ENCODE measurements at places on chromosomes 1 and 21.

DNA sequence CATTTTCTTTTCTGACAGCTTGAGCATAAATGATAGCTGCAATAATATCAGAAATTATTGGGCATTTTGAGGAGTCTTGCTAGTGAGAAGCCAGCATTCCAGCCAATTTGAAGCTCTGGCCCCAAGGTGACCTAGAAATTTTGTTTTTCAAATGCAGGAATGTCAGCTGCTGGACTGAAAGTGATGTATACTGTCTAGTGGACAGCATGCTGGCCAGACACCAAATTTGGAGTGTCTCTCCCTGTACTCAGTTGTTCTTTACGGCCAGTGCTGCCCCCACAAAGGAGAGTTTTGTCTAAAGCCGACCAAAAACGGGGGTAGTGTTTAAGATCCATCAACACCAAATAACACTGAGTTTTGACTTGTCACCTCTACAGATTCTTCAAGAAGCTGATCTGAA is 5.2 kb downstream of the RGS7 start:
- no peak for DNase-seq

DNA sequence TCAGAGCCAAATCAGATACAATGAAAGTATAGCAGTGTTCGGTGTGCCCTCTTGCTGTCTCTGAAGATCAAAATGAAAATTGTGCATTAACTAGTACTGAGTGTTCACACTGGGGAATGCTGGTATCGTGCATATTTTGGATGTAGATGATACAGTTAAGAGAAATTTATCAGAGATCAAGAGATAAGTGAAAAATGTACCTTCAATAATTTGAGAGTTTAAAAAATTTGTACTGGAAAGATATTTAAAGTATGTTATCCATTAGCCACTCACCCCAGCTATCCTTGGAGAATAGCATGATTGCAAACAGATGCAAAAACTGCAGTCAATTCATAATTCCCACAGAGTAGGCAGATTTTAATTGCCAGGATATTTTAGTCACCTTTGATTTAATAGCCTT is 56.4 kb downstream of the GREM2 start:
- DNase-seq = no peak

DNA sequence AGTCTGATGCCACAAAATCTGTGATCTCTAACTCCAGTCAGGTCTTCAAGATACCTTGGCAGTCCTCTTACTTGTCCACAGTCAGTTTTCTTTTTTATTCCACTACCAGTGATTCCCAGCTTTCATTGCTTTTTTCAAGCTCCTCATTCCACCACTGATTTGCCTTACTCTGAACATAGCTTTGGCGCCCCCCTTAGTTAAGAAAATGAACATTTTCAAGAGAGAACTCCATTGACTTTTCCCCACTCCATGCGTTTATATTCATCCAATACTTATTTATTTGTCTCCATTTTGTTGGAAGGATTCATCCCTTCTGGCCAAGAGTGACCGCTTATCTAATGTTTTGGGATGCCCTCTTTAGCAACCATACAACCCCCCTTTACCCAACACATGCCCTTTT is 33.9 kb upstream of the IPO9 start:
- DNase-seq = no peak

- no peak for DNase-seq
Observed at GRCh38 chr1:150808121-150808520, at the start of gene CTSK. Gene CTSK, minus strand, starts transcription at chr1:150808260. Its CDS starts 1,455 bp downstream, at chr1:150806805.

GRCh38 chr1:201562659-201563405 is 23.9 kb downstream of the NAV1 start:
- DNase-seq = no peak

DNA sequence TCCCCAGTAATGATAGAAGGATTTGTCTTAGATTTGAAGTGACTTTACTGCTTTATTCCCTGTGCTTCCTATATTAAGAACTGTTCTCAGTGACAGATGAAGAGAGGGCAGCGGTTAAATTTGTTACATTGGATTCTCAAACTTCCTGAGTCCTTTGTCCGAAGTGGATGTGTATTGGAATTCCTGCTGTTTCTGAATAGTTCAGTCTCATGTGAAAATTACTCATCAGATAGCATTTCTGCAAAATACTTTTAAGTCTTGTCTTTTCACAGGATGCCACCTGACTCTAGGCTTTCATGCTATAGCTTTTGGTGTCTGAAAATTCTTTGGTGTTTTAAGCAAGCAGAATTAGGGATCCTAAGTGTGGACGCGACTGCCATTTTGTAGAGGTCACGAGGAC is 83.6 kb downstream of the PRDM2 start:
- no peak for DNase-seq

GRCh38 chr1:8925406-8925805 is 20.3 kb upstream of the CA6 start:
- DNase-seq = no peak

GRCh38 chr1:23527900-23528249 is 3.2 kb downstream of the E2F2 start:
- DNase-seq = no peak

GRCh38 chr1:31881688-31882000 is 56.5 kb downstream of the PTP4A2 start:
- DNase-seq = no peak

DNA sequence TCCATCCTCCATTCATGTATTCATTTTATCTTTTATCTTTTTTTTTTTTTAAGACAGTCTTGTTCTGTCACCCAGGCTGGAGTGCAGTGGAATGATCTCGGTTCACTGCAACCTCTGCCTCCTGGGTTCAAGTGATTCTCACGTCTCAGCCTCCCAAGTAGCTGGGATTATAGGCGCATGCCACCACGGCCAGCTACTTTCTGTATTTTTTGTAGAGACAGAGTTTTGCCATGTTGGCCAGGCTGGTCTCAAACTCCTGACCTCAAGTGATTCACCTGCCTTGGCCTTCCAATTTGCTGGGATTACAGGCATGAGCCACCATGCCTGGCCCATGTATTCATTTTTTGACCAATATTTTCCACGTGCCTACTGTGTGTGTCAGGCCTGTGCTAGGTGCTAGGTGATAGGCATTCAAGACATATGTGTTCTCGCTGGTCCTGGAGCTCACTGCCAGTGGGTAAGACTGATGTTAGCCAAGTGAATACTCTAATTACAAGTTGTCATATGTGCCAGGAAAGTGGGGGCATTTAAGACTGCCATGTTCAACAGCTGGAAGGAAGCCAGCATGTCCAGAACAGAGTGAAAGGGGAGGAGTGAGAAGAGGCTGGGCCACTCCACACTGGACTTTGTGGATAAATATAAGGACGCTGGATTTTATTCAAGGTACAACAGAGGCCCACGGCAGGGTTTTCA is 5.3 kb upstream of the CELSR2 start:
- DNase-seq = no peak

- DNase-seq = no peak
Observed at GRCh38 chr1:200818248-200818647, 54.5 kb upstream of the GPR25 start.

DNA sequence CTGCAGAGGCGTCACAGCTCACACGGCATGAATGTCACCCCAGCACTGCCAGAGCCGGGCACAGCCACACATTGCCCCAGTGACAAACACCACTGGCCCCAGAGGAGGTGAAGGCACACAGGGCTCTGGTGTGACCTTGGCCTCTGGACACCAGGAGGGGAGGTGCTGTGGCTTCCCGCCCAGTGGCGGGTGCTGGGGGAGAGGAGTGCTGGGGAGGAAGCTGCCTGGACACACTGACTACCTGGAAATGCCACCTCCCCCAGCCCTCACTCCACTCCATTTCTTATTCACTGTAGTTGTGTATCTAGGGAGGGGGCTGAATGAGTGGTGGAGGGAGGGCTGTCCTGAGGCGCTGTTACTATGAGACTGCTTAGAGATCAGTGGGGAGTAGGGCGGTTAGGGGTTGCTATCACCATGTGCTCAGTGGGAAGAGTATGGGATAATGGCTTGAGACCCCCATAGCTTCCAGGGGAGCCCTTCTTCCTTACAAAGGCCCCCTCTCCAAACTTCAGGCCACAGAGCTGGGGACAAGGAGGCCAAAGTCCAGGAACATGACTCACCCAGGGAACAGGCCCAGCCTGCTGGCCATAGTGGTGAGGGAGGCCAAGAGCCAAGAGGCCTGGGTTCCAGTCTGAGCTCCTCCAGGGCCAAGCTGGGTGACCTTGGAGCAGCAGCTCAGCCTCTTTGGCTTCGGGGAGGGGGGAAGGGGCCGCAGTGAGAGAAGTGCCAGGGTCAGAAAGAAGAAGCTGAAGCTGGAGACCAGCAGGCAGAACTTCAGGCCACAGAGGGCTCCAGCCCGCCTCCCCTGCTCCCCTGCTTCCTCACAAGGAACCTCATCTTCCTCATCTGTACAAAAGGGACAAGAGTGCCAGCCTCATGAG is 40.1 kb downstream of the AHDC1 start:
- no peak for DNase-seq

- no peak for DNase-seq
Observed at GRCh38 chr1:28909198-28909597, 5.2 kb upstream of the EPB41 start.
